ENCODE measurements at places on chromosomes 11 and 22.

- DNase-seq: no peak
These were observed 123.8 kb upstream of the NTM start for GRCh38 chr11:131246663-131247062.

- DNase-seq: no peak
These were observed 305.8 kb upstream of the NCAM1 start for GRCh38 chr11:112655371-112655770.

GRCh38 chr22:47247579-47248240, 485.3 kb downstream of the TBC1D22A start:
- no peak for DNase-seq

DNA sequence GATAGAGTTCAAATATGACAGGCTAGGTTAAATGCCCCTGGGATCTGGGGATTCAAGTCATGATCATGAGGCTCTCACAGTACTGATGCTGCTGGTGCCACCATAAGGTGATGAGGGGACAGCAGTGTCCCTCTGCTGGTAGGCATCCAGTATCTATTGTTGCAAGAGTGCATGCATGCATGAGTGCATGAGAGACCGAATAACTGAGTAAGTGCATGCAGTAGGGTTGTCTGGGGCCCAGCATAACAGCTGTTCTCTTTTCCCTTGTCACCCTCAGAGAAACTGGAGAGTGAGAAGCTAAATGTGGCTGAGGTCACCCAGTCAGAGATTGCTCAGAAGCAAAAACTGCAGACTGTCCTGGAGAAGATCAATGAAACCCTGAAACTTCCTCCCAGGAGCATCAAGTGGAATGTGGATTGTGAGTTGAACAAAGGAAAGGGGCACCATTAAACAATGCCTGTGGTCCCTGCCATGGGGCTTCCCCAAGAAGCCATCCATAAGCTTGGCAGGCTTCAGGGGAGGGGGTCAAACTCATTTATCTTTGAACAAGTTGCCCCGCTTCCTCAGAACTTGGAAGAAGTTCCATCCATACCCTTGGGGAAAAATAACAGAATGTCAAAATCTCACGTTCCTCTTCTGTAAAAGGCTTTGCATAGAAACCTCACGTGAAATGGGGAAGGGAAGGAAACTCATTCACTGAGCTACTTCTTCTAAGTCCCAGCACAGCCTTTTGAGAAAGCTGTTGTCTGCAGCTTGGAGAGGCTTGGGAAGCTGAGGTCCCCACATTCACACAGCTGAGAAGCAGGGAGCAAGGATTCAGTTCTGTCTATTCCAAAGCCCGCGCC, 119.0 kb downstream of the PARVA start:
- DNase-seq: no peak

GRCh38 chr22:27982630-27983180, 63.6 kb upstream of the PITPNB start:
- no peak for DNase-seq

- no peak for DNase-seq
These were observed 42.8 kb upstream of the YWHAH start for GRCh38 chr22:31901388-31902137.

DNA sequence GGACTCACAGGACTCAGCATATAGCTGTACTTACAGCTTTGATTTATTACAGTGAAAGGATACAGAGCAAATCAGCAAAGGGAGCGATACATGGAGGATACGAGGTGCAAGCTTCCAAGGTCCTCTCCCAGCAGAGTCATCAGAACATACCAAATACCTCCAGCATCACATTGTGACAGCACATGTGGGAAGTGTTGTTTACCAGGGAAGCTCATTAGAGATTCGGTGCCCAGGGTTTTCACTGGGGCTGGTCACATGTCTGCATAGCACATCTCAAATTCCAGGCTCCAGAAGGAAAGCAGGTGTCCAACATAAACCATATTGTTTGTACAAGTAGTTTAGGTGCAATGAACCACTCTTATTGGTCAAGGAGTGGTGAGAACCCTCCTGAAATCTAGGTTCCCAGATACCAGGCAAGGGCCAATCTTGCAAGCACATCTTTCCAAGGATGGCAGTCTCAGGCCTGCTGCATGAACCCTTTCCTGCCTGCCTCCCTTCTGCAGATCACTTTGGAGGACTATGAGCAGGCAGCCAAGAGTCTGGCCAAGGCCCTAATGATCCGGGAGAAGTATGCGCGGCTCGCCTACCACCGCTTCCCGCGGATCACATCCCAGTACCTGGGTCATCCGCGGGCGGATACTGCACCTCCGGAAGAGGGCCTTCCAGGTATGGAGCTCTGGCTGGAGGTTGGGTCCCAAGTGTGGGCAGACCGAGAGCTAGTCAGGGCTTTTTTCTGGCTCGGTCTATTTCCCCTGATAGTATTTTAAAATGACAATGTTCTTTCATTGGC, 26.7 kb downstream of the AMPD3 start:
- DNase-seq: no peak

DNA sequence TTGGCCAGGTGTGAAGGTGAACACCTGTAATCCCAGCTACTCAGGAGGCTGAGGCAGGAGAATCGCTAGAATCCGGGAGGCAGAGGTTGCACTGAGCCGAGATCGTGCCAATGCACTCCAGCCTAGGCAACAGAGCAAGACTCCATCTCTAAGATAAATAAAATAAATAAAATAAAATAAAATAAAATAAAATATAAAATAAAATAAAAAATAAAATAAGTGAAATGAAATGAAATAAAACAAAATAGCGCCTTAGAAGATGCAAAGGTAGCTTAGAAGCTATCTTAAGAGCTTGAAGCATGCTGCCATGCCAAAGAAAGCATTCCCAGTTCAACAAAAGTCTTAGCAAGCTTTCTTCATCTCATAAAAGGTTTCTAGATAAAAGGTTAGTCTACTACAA, 6.9 kb upstream of the APOBEC3C start:
- DNase-seq: no peak

- no peak for DNase-seq
These were observed 29.1 kb downstream of the BRD1 start for GRCh38 chr22:49798486-49799151.

DNA sequence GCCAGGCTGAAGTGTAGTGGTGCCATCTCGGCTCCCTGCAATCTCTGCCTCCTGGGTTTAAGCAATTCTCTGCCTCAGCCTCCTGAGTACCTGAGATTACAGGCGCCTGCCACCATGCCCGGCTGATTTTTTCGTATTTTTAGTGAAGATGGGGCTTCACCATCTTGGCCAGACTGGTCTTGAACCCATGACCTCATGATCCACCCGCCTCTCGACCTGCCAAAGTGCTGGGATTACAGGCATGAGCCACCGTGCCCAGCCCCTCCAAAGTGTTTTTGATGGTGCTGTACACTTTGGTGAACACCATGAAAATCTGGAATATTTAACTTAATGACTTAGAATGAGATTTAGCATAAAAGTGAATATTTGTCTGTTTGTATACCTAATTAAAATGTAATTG, 5.6 kb downstream of the LUZP2 start:
- no peak for DNase-seq

GRCh38 chr11:118791961-118792569, 1.1 kb upstream of the DDX6 start:
- no peak for DNase-seq

- DNase-seq: peak; percentile 52
These were observed 1.2 kb downstream of the PHLDB1 start for GRCh38 chr11:118608360-118609227.

- DNase-seq: no peak
These were observed 13.8 kb upstream of the TEF start for GRCh38 chr22:41367680-41368542.

DNA sequence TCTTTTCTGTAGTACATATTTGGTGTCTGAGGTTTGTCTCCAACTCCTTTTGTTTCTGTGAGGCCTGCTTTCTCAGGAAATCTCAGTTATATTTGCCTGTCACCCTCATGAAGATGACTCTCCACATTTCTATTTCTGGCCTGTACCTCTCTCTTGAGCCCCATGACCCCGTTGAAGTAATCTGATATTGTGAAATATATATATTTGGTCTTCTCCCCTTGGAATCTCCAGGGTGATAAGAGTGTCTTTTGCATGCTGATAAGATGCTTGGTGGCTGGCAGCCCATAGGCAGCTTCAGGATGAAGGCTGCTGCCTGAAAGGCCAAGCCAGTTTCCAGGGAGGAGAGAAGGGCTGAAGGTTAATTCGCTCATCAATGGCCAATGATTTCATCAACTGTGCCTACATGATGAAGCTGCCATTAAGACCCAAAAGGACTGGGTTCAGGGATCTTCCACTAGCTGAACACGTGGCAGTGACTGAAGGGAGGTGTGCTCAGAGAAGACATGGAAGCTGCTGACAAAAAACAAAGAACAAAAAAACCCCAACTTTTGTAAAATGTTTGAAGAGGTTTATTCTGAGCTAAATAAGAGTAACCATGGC, 67.4 kb downstream of the MICAL2 start:
- DNase-seq: no peak

GRCh38 chr11:46491661-46492330, 100.2 kb upstream of the CHRM4 start:
- no peak for DNase-seq

GRCh38 chr11:84130646-84131427, 844.7 kb upstream of the CCDC90B start:
- no peak for DNase-seq
